Activated CD4-positive, CD25-positive, alpha-beta regulatory T cell (primary cell): ENCODE measurements at places on chromosomes 6 and 20.

DNA sequence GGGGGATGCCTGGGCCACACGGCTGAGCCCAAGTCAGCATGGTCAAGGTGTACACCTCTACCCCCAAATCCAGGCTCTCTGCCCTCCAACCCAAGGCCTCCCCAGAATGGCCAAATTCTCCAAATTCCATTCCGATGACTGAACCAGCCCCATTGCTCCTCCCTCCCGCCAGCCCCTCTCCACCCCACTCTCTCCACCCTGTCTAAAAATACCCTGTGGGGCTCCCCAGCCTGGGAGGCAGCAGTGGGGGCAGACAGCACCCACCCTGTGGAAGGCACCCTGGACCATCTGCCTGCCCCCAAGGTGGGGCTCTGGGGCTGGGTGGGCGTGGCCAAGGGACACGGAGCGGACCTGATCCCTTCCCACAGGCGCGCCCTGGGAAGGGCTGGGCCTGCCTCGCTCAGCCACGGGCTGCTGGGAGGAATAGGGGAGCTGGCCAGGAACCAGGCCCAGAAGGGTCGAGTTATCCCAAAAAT lies 11.4 kb downstream of the TEAD3 start:
- DNase-seq = no peak

- DNase-seq = no peak
These were observed 37.7 kb downstream of the PDRG1 start for GRCh38 chr20:31914170-31914569.

- no peak for DNase-seq
These were observed 221.8 kb upstream of the SOX4 start for GRCh38 chr6:21371676-21372171.

GRCh38 chr20:60271597-60271996 lies 313.4 kb downstream of the CDH26 start:
- DNase-seq = no peak

DNA sequence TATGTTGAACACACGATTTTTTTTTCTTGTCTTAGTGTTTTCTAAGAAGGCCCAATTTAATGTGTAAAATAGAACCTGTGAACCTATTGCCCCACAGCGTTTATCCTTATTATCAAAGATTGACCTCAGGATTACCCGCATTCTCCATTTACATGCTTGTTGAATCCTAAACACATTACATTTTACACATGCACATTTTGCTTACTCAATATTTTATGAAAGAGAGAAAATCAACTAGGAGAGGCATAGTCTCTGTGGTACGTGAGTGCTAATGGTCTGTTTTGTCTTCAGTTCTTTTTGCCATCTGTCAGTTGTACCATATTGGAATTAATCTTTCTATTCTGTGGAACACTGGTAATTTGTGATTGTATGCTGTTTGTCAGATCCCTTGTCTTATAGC lies 80.1 kb upstream of the SMIM8 start:
- no peak for DNase-seq

- no peak for DNase-seq
These were observed 7.5 kb downstream of the KIF25 start for GRCh38 chr6:168004945-168005344.

GRCh38 chr6:133223452-133224029 lies 17.6 kb upstream of the EYA4 start:
- DNase-seq = no peak

DNA sequence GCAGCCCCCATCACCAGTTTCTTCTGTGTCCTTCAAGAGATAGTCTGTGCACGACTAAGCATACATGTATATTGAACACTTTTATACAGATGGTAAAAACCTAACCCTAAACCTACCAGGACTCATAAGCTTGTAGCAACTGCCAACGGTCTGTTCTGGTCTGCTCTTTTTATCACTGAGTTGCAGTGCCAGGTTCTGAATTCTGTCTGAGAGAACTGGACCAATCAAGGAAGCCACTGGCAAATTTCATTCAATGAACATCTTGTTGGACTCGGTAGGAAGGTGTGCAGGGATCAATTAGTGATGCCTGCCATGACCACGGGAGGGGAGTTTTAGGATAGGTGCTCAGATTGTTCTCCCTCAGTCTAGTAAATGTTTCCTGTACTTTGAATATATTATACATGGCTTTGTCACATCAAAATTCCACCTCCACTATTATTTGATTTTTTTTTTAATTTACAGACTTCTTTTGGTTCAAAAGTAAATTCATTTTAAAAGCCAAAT lies 146.8 kb downstream of the EYA2 start:
- DNase-seq = no peak

- DNase-seq = no peak
These were observed 14.9 kb downstream of the CST3 start for GRCh38 chr20:23622839-23623343.

DNA sequence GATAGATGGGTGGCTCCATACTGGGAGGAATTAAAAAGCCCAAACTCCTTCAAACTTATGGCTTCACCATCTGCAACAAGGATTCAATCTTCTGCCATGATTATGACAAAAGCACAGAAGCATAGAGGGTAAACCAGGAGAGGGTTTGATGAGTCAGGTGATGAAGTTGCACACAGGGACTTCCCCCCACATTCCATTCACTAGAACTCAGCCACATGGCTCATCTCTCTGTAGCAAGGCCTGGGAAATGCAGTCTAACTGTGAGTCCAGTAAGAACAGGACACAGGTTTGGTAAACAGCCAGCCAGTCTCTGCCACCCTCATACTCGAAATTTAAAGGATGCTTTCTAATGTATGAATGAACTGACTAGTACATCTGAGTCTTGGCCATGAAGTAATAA lies 142.9 kb downstream of the HIVEP2 start:
- DNase-seq = no peak

DNA sequence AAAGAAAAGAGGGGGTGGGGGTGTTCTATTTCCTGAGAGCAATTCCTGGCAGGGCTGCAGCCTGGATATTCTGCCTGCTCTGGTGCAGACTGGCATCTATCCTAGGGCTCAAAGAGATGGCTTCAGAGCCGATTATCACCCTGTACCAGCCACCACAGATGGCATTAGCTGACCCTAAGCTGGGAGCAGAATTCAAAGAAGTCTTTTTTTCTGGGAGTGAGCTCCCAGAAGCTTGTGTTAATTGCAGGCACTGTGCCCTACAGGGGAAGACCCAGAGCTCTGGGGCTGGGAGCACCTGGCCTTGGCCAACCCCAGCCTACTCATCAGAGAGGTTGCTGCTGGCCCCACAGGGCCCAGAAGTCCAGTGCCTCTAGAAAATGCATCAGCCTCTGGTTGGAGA lies 85.9 kb downstream of the PXDC1 start:
- DNase-seq = no peak

DNA sequence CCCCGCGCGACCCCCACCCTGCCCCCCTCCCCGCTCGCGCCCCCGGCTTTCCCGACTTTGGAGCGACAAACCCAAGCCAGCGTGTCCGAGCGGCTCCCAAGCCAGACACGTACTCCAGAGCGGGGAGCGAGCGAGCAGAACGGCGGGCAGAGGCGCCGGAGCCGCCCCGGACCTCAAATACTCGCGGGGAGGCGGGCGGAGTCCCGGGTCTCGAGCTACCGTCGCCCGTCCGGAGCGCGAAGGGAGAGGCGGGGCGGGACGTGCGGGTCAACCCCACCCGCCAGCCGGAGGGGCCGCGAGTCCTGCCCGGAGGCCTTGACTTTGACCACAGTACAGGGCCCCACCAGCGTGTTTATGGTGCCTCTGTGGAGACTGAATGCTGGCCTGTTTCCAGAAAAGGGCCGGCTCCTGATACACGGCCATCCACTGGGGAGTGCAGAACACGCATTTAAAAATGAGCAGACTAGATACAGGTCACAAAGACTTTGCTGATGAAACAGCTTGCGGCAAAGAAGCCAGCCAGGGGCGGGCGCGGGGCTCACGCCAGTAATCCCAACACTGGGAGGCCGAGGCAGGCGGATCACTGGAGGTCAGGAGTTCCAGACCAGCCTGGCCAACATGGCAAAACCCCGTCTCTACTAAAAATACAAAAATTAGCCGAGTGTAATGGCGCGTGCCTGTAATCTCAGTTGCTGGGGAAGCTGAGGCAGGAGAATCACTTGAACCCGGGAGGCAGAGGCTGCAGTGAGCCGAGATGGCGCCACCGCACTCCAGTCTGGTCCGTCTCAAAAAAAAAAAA lies at the start of gene SERPINB6:
SERPINB6 (minus strand) TSS at position 148 of the 799 bp plus-strand sequence. CDS start 12,235 bp downstream, outside the sequence.
- peak; percentile 36 for DNase-seq

DNA sequence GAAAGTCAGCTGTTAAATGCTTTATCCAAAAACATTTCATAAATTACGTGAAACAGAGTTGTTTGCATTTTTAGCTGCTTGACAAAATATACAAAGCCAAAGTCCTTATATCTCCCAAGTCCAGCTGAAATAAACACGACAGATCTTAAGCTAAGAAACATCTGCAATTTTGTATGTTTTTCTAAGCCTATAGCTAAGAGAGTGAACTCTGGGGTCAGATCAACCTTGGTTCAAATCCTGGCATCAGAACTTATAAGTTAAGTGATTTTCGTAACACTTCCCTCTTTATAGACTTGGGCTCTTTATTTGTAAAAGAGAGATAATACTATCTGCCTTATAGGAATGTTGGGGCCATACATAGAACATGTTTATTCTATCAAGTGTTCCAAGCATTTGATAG lies 176.7 kb downstream of the PTPRK start:
- DNase-seq = no peak

DNA sequence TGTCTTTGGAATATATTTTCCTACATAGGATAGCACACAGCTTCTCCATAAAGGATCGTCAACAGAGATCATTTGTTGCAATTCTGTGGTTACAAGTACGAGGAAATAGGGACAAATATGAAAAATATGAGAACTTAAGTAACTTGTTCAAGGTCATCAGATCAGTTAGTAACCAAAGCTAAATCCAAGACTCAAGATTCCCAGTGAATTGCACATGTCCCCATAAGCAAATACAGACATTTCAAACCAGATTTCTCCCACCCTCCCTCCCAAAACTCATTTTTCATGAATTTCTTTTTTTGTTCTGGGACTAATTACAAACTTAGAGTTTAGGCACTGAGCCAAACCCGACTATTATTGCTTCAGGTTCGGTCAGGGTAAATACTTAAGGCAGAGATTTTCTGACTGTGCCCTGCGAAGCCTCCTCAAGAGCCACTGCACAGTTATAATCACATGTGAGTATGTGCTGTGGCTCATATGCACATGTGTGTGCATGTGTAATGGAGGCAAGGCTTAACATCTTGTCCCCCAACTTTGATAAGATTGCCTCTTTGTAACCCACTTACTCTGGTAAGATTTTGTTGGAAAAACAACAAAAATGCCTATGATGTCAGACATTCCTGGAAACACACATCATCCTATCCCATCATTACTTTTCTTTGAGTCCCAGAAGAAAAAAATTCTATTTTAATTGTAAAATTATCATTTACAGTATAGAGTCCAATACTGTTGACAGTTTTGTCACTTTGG lies 216.2 kb downstream of the CD83 start:
- no peak for DNase-seq

GRCh38 chr6:9412951-9413559 lies 977.7 kb upstream of the SLC35B3 start:
- DNase-seq = no peak

DNA sequence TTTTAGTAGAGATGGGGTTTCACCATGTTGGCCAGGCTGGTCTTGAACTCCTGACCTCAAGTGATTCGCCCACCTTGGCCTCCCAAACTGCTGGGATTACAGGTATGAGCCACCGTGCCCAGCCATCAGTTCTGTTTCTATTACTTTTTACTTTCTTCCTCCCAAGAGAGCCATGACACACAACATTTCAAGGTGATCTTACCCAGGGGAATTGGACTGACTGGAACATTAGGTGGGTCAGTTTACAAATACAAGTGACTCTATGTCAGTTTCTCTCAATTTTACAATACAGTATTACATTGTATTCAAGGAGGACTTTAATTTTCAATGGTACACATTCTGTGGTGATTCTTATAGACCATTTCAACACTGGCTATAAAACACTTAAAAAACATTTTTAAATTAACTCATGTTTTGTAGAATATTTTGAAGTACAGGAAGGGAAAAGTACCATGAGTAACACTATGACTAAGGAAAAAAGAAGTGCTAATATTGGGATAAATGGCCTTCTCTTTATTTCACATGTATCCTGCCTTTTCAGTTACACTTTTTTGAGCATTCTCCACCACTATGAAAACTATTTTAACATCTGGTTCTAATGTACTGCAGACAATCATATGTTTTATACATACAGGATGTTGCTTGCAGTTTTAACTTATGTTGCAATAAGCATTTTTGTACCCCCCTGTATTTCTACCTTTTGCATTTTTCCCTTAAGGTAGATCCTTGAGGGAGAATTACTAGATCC lies 8.4 kb downstream of the TPBG start:
- DNase-seq = no peak

GRCh38 chr6:129696843-129697242 lies 13.1 kb downstream of the ARHGAP18 start:
- no peak for DNase-seq

GRCh38 chr6:34412643-34413214 lies 13.1 kb downstream of the RPS10 start:
- DNase-seq = no peak

DNA sequence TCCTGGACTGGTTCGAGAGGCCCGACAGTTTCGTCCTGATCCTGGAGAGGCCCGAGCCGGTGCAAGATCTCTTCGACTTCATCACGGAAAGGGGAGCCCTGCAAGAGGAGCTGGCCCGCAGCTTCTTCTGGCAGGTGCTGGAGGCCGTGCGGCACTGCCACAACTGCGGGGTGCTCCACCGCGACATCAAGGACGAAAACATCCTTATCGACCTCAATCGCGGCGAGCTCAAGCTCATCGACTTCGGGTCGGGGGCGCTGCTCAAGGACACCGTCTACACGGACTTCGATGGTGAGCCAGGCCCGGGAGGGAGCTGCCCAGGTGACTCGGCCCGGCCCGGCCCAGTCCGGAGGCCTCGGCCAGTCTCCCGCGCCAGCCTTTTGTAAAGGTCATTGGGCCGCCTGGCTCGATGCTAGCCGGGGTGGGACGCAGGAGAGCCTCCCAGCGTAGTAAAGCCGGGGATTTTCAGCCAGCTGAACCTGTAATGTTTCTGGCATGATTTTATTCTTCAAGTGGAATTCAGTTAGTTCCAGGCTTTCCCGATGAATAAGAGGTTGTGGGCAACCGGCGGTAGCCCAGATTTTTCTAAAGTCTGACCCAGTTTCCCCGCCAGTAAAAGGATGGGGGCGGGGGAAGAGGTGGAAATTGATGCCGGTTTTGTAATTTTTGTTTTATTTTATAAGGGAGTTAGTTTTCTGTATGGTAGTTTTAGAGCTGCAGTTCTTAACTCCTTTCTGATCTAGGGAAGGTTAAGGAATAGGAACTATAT lies 1.4 kb downstream of the PIM1 start:
- peak; percentile 22 for DNase-seq

- no peak for DNase-seq
These were observed 71.2 kb upstream of the SGK1 start for GRCh38 chr6:134389129-134389528.

GRCh38 chr20:57748601-57749130 lies 38.9 kb upstream of the PMEPA1 start:
- no peak for DNase-seq

DNA sequence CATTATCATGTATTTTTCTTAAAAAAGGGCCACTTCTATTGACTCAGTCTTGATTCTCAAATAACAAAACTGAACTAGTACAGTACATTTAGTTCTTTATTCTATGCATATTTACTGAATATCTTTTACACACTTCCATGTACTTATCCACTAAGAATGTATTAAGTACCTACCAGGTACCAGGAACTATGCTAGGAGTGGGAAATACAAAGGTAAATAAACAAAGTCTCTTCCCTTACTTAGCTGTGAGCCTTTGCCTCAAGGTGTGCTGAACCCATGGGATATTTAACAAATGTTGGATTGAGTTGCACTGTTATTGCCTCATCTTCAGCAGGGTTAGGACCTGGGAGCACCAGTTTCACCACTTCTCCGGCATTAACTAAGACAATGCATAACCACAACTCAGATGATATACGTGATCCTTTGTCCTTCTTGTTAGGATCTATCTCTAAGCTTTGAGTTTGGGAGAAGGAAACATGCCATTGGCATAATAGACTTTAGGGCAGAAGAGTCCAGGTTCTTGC lies 533.9 kb downstream of the TFAP2B start:
- DNase-seq = no peak
